ENCODE measurements at places on chromosomes 1 and 21.

- no peak for DNase-seq
Measured at GRCh38 chr21:43001316-43001715, 27.0 kb downstream of the PKNOX1 start.

DNA sequence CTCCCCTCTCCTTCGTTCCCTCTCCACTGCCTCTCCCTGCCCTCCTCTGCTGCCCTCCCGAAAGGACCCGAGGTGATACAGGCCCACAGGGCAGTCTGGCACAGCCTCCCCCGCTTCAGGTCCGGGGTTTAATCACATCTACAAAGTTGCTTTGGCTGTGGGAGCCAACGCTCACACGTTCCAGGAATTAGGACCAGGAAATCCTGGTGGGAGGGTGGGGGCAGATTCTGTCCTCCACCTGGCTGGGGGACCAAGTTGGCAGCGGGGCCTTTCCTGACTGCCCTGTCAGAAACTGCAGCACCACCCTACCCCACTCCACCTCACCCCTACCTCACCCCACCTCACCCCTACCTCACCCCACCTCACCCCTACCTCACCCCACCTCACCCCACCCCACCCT lies 95.1 kb downstream of the WDR4 start:
- no peak for DNase-seq

GRCh38 chr1:160354388-160354985 lies 11.3 kb downstream of the NCSTN start:
- no peak for DNase-seq

- DNase-seq: no peak
Measured at GRCh38 chr1:192140382-192140781, 17.9 kb upstream of the RGS18 start.

DNA sequence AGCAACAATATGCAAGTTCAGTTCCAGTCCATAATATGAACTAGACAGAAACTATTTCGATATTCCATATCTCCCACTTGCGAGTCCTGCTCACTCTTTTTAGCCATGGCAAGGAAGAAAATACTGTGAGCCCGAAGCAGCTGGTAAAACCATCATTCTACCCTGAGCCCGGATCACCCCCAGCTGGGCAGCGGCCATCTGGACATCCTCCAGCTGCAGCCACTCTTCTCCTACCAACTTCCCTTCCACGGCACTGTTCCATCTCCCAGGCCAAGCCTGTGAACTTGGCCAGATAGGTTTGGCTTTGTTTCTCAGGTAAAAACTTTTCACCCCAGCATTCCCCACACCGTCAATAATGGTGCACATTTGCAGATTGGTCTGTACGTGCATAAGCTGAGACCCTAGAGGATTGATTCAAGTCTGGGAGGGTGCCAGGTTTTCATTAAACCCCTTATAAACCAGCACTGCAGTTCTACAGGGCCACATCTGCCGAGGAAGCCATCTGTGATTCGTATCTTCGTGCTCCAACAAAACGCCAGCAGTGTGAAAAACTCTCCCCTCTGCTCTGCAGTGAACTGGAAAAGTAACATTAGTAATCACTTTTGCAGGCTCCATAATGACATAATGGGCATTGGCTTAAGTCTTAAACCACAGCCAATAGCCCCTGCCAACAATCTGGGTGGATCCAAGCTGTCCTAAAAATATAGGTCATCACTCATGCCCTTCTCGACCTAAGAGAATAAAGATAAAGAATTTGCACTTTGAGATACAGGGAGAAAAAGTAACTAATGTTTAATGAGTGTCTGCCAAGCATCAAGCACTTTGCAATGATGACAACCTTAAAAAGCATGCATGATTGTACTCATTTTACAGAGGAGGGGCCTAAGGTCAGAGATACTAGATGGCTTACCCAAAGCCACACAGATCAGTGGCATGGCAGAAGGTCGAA lies 205.1 kb downstream of the PLPP3 start:
- DNase-seq: no peak
